ENCODE measurements at places on chromosomes 12 and 14. TPM values are rescaled to one million over a fixed set of nuclear protein-coding genes. Genes with fewer than 3 reads are reported as not detected.

The SRRM4 gene
- 0.05 TPM for polyA plus RNA-seq

The TPH2 gene
- polyA plus RNA-seq: not detected

The CHGA gene
- 5.6 TPM for polyA plus RNA-seq

The SSPN gene
- 5.9 TPM for polyA plus RNA-seq

The RHOJ gene
- 12.1 TPM for polyA plus RNA-seq

Data from SK-N-SH (cell line).